Left ventricle myocardium superior (tissue), 1 donor: ENCODE measurements at places on chromosomes 5 and 9. TPM values are rescaled to one million over a fixed set of nuclear protein-coding genes. Genes with fewer than 3 reads are reported as not detected.
A peak's percentile ranks its signal among the peaks of the same experiment; 100 is the strongest.

DNA sequence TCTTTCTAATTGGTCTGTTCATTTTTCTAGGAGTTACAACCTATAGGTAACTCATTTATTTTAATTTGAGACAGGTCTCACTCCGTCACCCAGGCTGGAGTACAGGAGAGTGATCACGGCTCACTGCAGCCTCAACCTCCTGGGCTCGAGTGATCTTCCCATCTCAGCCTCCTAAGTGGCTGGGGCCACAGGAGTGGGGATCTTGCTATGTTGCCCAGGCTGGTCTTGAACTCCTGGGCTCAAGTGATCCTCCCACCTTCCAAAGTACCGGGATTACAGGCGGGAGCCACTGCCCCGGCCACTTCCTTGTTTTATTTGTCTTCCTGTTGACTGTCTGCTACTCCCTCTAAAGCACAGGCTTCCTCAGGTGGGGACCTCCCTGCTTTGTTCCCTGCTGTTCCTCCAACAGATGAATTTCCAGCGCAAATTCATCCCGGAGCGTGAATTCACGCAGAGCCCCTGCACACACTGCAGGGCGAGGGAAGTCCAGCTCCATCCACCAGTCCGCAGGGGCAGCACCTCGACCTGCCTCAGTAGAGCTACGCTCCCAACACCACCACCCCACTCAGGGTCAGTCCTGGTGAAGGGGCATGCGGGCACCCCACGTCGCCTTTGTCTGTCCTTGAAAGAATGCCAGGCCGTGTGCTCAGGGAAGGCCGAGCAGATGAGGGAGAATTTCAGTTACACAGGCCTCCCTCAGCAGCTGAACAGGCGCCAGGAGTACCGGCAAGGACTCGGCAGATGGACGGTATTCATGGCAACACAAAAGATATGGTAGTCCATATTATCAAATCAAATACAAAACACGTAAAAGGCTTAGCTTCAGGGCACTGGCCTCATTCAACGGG is 6.3 kb downstream of the QSOX2 start:
- DNase-seq = no peak

Gene ZCCHC9
- total RNA-seq = 9.3 TPM

- DNase-seq = no peak
These were observed 50.7 kb downstream of the ARRDC3 start for GRCh38 chr5:91332267-91333045.

GRCh38 chr5:102624405-102624804 is 125.6 kb upstream of the SLCO6A1 start:
- DNase-seq = no peak

DNA sequence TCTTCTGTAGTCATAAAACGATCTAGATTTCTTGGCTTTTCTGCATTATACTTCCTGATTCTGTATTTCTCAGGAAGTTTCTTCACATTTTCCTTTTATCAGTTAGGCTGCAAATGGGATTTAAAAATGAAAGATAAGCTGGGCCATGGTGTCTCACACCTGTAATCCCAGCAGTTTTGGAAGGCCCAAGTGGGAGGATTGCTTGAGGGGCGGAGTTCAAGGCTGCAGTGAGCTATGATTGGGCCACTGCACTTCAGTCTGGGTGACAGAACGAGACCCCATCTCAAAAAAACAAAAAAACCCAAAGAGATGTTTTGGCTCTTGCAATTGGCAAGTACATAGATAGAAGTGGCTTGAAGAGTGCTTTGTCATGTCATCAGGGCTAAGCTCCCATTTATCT is 26.2 kb upstream of the APC start:
- DNase-seq = no peak

DNA sequence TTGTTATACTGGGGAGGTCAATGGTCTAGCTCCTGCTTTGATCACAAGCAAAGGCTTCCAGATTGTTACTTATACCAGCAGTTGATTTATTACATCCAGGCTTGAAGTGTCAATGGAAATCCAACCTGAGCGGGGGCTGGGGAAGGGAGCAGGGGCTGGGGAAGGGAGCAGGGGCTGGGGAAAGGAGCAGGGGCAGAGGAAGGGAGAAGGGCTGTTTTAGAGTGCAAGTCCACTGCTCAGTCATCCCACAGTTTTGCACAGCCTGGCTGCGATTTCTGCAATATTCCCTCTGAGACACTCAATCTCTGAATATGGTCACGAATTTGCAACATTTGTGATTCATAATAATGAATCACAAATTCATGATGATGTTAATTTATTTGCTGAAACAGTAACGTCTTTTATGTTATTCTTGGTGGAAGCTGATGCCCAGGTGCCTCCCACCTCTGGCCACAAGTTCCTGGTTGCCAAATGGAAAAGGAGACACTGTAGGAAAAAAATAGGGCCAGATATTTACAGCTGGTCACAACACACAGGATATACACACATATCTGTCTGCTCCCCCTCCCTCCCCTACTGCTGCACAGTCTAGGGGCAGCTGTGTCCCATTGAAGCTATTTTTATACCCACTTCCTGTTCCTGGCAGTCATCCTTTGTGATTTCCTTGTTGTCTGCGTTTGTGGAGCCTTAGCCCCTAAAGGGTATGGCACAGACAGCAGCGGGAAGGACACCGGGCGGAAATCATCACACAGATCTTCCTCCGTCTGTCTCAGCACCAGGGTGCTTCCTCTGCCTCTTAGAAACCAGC is 325.1 kb downstream of the GADD45G start:
- peak; percentile 55 for DNase-seq

DNA sequence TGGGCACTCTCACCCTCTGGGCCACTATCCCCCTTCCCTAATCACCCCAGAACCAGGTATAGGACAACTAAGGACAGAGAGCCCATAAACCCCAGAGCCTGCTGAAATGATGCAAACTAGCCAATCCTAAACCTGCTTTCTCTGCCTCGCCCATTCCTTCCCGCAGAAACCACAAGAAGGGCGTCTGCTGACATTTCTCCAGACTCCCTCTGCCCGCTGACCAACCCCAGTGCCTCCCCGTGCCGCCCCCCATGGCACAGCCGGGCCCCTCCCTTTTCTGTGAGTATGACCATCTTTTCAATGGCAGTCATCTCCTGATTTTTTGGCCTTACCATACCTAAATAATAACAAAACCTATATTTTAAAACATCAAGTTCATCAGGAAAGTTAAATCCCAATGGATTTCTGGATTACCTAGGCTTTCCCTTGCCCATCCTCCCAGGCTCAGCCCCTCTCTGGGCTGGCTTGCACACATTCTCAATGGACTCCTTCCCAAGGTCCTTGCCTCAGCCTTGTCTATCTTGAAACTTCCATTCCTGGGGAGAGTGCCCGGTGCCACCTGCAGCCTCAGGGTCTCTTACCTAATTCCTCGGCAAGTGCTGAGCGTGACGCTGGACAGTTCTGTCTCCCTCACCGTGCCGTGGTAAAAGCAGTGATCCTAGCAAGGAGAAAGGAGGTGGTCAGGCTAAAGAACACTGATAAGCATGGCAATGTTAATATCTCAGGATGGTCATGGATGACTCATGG is 45.2 kb downstream of the ADAM19 start:
- no peak for DNase-seq

Gene LHX3
- total RNA-seq = not detected

DNA sequence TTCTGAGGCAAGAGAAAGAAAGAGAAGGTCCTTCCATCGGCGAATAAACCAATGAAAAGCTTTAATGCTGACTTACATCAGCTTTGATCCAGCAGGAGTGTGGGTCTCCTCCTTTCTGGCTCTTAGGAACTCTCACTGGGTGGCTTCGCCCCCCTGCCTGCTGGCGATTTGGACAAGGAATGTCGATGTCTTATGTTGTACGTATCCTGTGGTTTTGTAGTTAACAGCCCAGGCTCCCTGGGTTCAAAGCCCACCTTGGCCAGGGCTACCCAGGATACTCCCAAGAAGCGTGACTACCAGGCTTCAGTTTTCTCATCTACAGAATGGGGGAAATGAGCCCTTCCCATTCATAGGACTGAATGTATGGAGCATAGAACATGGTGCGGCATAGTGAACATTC is 124.2 kb downstream of the ROR2 start:
- no peak for DNase-seq

GRCh38 chr9:129068110-129068509 is 12.8 kb upstream of the DOLPP1 start:
- no peak for DNase-seq

Gene NR5A1
- total RNA-seq = not detected

DNA sequence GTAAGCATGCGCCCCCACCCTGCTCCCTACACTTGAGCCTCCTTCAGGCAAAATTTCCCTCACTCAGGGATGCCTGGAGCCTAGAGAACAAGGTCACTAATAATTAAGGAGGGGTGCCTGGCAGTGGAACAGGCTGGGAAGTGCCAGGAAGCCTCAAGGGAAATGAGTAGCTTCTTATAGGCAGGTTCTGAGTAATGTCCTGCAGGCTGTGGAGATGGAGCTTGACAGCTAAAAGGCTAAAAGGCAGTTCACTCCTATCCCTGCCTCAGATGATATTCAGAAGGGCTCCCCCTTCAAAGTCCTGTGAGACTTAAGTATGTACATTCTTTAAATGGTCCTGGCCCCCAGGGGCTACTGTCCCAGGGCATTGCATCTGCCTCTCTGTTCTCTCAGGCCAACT is 65.5 kb upstream of the SMIM32 start:
- DNase-seq = no peak

Gene OLFML2A
- total RNA-seq = 38.0 TPM

DNA sequence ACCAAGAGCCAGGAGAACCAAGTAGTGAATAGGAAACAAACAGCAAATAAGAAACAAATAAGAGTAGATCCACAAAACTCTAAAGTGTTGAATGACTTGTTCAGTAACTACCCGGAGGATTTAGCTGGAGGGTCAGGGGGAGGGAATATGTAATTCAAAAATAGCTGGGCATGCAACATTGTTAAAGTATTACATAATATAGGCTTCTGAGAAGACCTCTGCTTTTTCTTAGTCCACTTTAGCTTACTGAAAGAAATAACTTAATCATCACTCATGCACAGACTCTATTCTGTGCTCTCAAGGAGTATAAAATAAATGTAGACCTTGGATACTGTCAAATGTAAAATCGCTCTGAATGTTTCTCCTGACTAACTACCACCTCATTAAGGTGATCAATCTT is 183.2 kb upstream of the POU5F2 start:
- no peak for DNase-seq

GRCh38 chr5:44783634-44784315 is 25.0 kb upstream of the MRPS30 start:
- DNase-seq = no peak

- DNase-seq = peak; percentile 27
These were observed 1.5 kb downstream of the LCN2 start for GRCh38 chr9:128150594-128151308.

GRCh38 chr9:119273325-119273904 is 95.8 kb downstream of the BRINP1 start:
- no peak for DNase-seq
